ENCODE measurements at places on chromosomes 5 and 9.

- no peak for DNase-seq
Measured at GRCh38 chr9:128728298-128728697, 4.4 kb upstream of the ZDHHC12 start.

GRCh38 chr5:94157704-94158539 lies 416.5 kb upstream of the POU5F2 start:
- no peak for DNase-seq

GRCh38 chr9:126346031-126346430 lies 19.4 kb downstream of the MVB12B start:
- no peak for DNase-seq

GRCh38 chr9:17280350-17281012 lies 145.6 kb downstream of the CNTLN start:
- no peak for DNase-seq

DNA sequence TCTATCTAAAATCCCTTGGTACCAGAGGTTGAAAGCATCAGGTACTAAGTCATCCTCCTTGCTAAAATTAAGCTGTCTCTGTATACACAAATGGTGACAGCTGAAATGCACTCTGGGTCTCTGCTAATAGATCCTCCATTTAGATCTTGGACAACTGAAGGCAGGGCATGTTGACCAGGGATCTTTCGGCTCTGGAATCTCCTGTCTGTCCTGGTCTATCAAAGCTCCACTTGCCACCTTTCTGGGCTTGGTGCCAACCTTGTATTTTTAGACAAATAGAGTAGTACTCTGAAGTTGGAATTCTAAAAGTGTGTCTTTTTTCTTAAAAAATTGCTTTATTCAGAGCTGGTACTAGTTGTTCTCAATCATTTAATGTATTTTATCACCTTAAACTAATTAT lies 135.2 kb upstream of the HMHB1 start:
- no peak for DNase-seq

GRCh38 chr9:27276193-27277030 lies 20.5 kb downstream of the EQTN start:
- peak; percentile 53 for DNase-seq

GRCh38 chr5:153896117-153896516 lies 142.6 kb downstream of the FAM114A2 start:
- DNase-seq = no peak

DNA sequence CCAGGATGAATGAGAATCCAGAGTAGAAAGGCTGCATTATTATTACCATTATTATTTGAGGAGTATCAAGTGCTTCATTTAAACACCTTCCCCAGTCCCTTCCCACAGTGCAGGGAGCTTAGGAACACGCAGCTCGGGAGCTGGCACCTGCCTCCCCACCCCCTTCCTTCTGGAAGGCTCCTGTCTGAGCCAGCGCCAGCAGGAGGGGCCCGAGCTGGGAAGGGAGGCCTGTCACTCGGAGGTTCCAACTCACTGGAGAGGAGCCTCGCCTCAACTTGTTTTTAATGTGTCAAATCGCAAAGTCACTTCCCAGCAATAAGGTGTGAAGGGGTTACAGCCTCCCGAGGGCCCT lies 156.4 kb upstream of the IRX4 start:
- DNase-seq = no peak

All from SK-N-MC (cell line).